Foreskin keratinocyte (primary cell): ENCODE measurements at places on chromosomes 5 and 9. TPM values are rescaled to one million over a fixed set of nuclear protein-coding genes. Genes with fewer than 3 reads are reported as not detected.

The RMRP gene
- 3,234 and 3,953 TPM in 2 replicates for total RNA-seq

The MEIKIN gene
- total RNA-seq = not detected in 2 replicates

The NRARP gene
- total RNA-seq = 0.81 and 1.1 TPM in 2 replicates

The MYMK gene
- not detected in 2 replicates for total RNA-seq

The FOXD4 gene
- 0.10 and 0.14 TPM in 2 replicates for total RNA-seq

The PCDHGB5 gene
- 0.99 and 3.1 TPM in 2 replicates for total RNA-seq

The ARHGAP26 gene
- total RNA-seq = 6.8 and 9.3 TPM in 2 replicates

The TMEM174 gene
- total RNA-seq = not detected in 2 replicates

The CMYA5 gene
- 0.11 and 0.20 TPM in 2 replicates for total RNA-seq

The HRH2 gene
- total RNA-seq = not detected in 2 replicates

The IL13 gene
- total RNA-seq = not detected in 2 replicates

The PPP3R2 gene
- total RNA-seq = not detected in 2 replicates

The GHR gene
- total RNA-seq = 1.6 and 2.1 TPM in 2 replicates

The SHISAL2B gene
- not detected in 2 replicates for total RNA-seq

The PCDHA7 gene
- total RNA-seq = 0.07 TPM in 1 of 2 replicates, not detected in the other

The ERBIN gene
- 51.3 and 53.3 TPM in 2 replicates for total RNA-seq

The LTC4S gene
- 0.60 and 0.71 TPM in 2 replicates for total RNA-seq

The TAS2R1 gene
- not detected in 2 replicates for total RNA-seq

The TMEM252 gene
- total RNA-seq = not detected in 2 replicates

The ZNF883 gene
- total RNA-seq = 1.6 and 3.3 TPM in 2 replicates

The GRM6 gene
- total RNA-seq = not detected in 2 replicates

The C6 gene
- total RNA-seq = not detected in 2 replicates

The DAPK1 gene
- 1.2 and 1.9 TPM in 2 replicates for total RNA-seq

The SLC6A3 gene
- not detected in 2 replicates for total RNA-seq

The ANKRD33B gene
- total RNA-seq = 1.8 and 4.3 TPM in 2 replicates

The CDKN2A gene
- 4.9 and 12.8 TPM in 2 replicates for total RNA-seq

The S100Z gene
- not detected in 2 replicates for total RNA-seq

The ECSCR gene
- not detected in 2 replicates for total RNA-seq

The TXNDC8 gene
- total RNA-seq = not detected in 2 replicates

The CSF1R gene
- total RNA-seq = not detected in 2 replicates

The FAM53C gene
- 23.6 and 25.1 TPM in 2 replicates for total RNA-seq

The ICE1 gene
- 26.7 and 28.2 TPM in 2 replicates for total RNA-seq

The IFNA2 gene
- not detected in 2 replicates for total RNA-seq

The ANXA1 gene
- total RNA-seq = 880 and 908 TPM in 2 replicates

The PHF2 gene
- total RNA-seq = 15.4 and 17.9 TPM in 2 replicates

The ANKRD34B gene
- not detected in 2 replicates for total RNA-seq

The APBA1 gene
- 2.1 and 3.2 TPM in 2 replicates for total RNA-seq

The IL5 gene
- not detected in 2 replicates for total RNA-seq

The MRPS30 gene
- 46.0 and 48.6 TPM in 2 replicates for total RNA-seq

The OR13C2 gene
- total RNA-seq = not detected in 2 replicates

The POU5F2 gene
- 0.07 and 0.14 TPM in 2 replicates for total RNA-seq

The BTNL3 gene
- not detected in 2 replicates for total RNA-seq

The EPB41L4A gene
- total RNA-seq = 2.5 and 9.3 TPM in 2 replicates

The ADGRD2 gene
- 0.07 TPM in 1 of 2 replicates, not detected in the other for total RNA-seq

The NEUROG1 gene
- not detected in 2 replicates for total RNA-seq

The CCDC171 gene
- total RNA-seq = 0.78 and 1.1 TPM in 2 replicates

The BHMT2 gene
- total RNA-seq = 0.11 TPM in 1 of 2 replicates, not detected in the other

The SLCO6A1 gene
- not detected in 2 replicates for total RNA-seq

The PDE6A gene
- total RNA-seq = not detected in 2 replicates

The FST gene
- total RNA-seq = 307 and 529 TPM in 2 replicates

The RGS7BP gene
- total RNA-seq = not detected in 2 replicates

The PAEP gene
- total RNA-seq = not detected in 2 replicates

The C5orf15 gene
- 42.1 and 45.9 TPM in 2 replicates for total RNA-seq
